ENCODE measurements at places on chromosomes 6 and 20.

DNA sequence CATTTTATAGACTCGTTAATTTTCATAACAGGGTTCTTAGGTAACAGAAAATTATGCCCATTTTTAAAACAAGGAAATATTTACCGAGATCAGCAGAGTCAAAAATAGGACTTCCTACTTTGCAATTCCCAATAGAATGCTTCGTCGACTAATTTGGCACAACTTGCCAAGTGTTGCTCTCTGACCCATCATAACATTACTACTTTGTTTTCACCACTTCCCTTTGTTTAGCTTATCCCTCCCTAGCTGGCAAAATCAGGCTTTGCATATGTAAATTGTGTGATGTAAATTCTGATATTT lies 914 bp upstream of the RANBP9 start:
- no peak for DNase-seq

- no peak for DNase-seq
These were observed 110.7 kb upstream of the ADGRF1 start for GRCh38 chr6:47152666-47153403.

DNA sequence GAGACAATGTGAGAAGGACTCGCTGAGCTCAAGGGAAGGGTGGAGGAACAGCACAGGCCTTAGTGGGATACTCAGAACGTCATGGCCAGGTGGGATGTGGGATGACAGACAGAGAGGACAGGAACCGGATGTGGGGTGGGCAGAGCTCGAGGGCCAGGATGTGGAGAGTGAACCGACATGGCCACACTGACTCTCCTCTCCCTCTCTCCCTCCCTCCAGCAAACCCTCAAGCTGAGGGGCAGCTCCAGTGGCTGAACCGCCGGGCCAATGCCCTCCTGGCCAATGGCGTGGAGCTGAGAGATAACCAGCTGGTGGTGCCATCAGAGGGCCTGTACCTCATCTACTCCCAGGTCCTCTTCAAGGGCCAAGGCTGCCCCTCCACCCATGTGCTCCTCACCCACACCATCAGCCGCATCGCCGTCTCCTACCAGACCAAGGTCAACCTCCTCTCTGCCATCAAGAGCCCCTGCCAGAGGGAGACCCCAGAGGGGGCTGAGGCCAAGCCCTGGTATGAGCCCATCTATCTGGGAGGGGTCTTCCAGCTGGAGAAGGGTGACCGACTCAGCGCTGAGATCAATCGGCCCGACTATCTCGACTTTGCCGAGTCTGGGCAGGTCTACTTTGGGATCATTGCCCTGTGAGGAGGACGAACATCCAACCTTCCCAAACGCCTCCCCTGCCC lies 1.7 kb downstream of the TNF start:
- no peak for DNase-seq

DNA sequence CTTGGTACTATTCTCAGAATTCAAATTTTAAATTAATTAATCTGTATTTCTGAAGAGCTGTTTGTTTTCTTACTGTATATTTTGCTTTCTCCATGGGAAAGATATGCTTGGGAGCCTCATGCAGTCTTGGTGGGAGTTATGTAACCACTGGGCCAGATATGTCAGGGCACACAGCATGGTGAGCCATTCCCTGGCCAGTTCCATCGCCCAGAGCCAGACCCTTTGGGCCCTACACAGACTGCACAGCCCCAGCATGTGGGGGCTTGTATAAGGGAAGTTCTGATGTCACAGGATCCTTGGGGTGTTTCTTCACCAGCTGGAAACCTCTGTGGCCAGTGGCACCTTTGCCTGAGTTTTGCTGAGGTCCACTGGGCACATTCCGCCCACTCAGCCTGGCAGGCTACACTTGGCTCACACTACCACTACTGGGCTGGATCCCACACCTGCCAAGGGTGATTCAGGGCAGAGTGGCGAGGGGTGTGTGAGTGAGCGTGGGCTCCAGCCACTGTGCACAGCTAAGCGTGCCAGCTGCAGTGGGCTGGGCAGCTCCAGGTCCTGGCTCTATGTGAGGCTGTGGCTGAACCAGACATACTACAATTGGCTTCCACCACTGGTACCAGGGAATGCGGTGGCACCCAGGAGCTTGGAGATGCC lies 293.5 kb downstream of the ARHGAP18 start:
- no peak for DNase-seq

DNA sequence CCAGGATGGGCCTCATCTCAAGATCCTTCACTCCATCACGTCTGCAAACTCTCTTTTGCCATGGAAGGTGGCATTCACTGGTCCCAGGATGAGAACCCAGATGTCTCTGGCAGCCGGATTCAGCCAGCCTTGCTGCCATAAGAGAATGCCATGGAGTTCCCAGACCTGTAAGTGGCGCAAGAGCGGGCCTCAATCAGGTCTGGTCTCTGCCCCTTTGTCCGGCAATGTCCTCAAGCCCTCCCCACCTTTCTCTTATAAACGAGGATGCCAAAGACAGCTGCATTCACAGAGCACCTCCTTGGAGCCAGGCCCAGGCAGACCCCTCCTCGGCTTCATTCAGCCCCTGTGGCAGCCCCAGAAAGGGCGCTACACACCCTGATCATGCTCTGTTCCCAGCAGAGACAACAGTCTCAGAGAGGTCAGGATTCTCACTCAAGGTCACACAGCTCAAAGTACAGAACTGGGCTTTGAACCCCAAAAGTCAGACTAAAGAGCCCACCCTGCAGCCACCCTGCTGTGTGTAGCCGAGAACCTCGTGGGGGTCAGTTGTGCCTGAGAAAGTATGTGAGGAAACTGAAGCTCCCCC lies 263.7 kb downstream of the TAF4 start:
- DNase-seq, result no peak

GRCh38 chr6:55636406-55637102 lies 57.6 kb upstream of the HMGCLL1 start:
- no peak for DNase-seq

- DNase-seq, result no peak
These were observed 23.4 kb upstream of the PTGIS start for GRCh38 chr20:49591217-49591865.

DNA sequence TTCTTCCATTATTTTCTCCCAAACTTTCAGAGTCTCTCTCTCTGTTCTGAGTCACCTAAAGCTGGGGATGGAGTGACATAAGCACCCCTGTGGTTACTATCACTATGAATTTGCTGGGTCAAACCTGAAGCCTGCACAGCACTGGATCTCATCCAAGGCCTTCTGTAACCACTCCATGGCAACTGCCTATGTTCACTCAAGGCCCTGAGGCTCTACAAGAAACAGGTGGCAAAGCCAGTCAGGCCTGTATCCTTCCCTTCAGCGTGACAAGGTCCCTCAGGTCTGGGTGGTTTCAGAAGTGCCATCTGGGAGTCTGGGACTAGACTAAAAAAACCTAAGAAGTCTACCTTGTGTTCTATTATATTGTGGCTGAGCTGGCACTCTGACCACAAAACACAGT lies 1278.8 kb upstream of the EYS start:
- DNase-seq, result no peak

GRCh38 chr6:47337519-47337918 lies 27.8 kb upstream of the TNFRSF21 start:
- DNase-seq, result no peak

DNA sequence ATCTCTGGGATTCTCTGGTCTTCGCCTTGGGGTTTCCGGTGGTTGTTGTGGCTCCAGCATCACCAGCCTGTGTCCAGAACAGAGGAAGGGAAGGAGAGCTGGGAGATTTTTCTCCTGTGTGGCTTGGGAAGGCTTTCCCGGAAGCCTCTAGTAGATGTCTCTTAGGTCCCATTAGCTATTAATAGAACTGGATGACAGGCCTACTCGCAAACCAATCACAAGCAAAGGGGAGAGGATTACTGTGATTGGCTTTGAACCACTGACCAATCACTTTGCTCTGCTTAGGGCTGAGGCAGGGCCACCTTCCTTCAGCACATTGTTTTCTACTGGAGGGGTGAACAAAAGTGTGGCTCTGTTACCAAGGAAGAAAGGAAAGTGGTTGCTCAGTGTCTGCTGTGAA lies 203.4 kb upstream of the SULF2 start:
- DNase-seq, result no peak

GRCh38 chr6:136980070-136980469 lies 58.0 kb downstream of the SLC35D3 start:
- no peak for DNase-seq

GRCh38 chr6:518218-518617 lies 126.7 kb downstream of the IRF4 start:
- no peak for DNase-seq

DNA sequence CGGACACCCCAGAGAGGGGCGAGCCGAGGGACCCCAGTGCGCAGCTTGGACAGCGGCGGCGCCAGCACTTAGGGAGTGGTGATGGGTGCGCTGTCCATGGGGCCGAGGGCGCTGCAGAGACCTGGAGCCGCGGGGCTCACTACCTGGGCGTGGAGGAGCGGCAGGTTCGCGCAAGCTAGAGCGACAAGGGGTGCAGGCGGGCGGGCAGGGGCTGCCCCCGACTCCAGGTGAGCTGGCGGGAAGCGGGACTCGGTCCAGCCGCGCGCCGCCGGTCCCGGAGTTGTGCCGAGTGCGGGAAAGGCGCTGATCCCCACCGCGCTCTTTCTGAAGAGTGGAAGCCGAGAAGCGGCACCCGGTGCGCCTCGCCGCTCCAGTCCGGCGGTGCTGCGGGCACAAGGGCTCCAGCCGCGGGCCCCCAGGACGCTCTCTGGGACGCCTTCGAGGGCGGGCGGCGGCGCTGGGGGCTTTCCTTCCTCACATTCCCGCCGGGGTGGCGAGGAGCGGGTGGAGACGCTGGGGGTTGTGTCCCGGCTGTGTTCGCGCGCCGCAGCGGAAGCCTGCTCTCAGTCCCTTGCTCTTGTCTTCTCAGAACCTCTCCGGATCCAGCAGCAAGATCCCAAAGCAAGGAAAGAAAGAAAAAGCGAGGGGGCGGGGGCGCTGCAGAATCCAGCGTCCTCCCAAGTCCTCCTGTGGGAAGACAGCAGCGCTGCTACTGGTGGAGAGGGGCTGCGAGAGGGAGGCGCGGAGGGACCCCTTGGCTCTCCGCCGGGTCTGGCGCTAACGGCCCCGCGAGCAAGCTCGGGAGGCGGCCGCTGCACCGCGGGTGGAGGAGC lies at the start of gene B3GAT2:
Gene B3GAT2, minus strand, starts transcription at position 610 of the 833 bp plus-strand sequence. CDS start 631 bp downstream, outside the sequence.
- no peak for DNase-seq

- DNase-seq, result no peak
These were observed 818 bp upstream of the TRMT11 start for GRCh38 chr6:125985522-125985921.

DNA sequence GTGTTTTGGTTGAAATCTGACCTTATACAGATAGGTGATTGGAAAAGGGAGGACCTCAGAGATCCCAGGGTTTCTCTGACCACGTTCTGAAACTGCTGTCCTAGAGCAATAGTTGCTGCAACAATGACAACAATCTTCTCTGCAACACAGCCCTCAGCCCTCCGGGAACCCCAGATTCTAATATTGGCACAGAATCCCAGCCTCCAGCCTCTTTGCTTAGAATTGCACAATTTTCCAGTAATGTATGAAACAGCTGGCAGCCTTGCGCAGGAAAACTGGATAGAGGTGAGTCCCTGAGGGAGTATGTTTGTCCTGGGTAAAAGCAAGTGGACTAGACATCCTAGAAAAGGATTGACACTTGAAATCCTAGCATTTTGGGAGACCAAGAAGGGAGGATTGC lies 30.4 kb upstream of the PNRC1 start:
- DNase-seq, result no peak

DNA sequence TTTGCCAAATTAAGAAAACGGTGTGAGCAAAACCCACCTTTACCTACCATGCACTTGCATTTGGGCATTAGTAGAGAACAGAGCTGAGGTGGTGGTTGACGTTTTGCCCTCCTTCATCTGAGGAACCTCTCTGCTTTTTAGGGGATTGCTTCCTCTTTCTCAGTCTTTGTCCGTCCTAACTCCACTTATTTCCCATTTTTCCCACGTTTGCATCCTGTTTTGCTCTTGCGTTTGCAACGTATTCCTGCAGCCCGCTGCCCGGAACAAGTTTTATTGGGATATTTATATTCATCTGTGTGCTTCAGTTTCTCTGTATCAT lies 374 bp upstream of the SERINC1 start:
- no peak for DNase-seq

DNA sequence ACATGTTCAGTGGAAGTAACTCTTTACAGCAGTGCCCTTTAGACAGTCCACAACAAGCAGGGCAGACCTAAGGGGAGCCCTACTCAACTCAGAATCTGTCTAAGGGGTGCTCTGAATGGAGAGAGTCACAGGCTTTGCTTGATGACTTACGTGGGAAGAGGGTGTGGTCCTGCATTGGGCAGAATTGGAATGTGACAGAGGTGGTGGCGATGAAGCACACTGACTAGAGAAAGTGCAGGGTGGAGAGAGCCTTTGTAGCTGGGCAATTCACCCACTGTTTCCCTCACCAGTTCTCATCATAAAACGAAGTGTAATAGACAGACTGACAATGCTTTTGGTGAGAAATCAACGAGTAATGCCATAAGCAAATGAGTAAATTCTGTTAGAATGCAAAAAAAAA lies 11.2 kb downstream of the TP53INP2 start:
- DNase-seq, result no peak

DNA sequence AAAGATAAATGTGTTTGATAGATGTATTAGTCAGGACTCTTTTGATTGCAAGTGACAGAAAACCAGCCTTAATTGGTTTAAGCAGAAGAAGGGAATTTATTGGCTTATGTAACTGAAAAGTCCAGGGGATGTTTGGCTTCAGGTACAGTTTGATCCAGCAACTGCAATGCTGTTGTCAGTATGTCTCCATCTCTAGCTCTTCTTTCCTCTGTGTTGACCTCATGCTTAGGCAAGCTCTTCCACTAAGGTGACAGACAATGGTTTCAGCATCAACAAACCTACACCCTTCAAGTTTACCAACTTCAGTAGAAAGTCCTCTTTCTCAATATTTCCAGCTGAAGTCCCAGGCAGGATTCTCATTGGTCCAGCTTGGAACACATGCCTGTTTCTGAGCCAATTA lies 28.1 kb upstream of the ARFGEF2 start:
- DNase-seq, result no peak

DNA sequence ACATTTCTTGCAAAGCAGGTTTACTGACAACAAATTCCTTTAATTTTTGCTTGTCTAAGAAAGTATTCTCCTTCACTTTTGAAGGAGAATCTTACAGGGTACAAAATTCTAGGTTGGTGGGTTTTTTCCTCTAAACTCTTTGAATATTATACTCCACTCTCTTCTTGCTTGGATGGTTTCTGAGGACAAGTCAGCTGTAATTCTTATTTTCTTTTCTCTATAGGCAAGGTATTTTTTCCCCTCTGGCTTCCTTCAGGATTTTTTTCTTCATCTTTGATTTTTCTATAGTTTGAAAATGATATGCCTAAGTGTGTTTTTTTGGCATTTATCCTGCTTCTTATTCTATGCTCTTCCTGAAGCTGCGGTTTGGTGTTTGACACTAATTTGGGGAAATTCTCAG lies 112.5 kb upstream of the HIVEP1 start:
- no peak for DNase-seq

GRCh38 chr6:30260036-30260504 lies 46.9 kb upstream of the TRIM26 start:
- peak; percentile 17 for DNase-seq

GRCh38 chr6:150369408-150369807 lies 596 bp downstream of the IYD start:
- DNase-seq, result no peak

All from stimulated activated naive B cell treated with anti-CD40 and anti-IgM and Interleukin-4, amounts not matched to agents 10 μg/mL and 1 μg/mL and 100 μg/mL, for 72 hours (primary cell).